A172 (cell line): ENCODE measurements at places on chromosomes 6 and 20. TPM values are rescaled to one million over a fixed set of nuclear protein-coding genes. Genes with fewer than 3 reads are reported as not detected.

OLIG3 gene
- not detected in 2 replicates for total RNA-seq

- no peak for DNase-seq
Measured at GRCh38 chr6:65943051-65943450, 236.0 kb upstream of the EYS start.

DNA sequence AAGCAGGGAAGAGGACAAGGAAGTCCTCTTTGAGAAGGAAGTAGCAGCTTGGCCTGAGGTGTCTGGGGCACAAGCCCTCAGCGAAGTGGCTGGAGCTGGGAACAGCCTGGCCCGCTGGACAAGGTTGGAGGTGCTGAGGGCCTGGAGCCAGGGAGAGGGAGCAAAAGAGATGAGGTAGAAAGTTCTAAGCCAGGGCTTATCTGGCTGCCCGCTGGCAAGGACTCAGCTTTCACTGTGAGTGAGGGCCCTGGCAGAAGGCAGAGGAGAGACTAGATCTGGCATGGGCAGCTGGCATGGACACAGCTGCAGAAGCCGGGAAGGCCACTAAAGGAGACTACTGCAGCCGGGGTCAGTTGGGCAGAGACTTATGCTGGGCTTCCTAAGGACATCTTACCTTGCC lies 21.8 kb upstream of the PCMTD2 start:
- DNase-seq: no peak

BCKDHB gene
- total RNA-seq: 10.7 and 14.2 TPM in 2 replicates

DNA sequence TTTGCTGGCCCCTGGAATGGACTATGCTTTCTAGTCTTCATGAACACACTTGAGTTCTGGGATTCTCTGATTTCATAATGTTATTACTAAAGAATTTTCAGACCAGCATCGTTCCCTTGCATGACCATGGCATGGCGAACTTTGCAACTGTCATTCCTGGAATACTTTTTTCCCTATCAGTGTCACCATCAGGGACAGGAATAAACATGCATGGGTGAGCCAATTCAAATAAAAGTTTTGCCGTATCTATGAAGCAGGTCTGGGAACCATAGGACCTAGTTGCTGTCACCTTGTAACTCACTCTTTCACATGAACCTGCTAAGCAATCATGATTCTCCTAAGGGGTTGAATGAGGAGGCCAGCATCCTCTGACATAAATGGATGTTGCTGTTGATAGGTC lies 68.2 kb upstream of the AGPAT4 start:
- DNase-seq: no peak

PACSIN1 gene
- 0.31 TPM in 1 of 2 replicates, not detected in the other for total RNA-seq

- no peak for DNase-seq
Measured at GRCh38 chr6:33853736-33854135, 49.9 kb upstream of the MLN start.

DNA sequence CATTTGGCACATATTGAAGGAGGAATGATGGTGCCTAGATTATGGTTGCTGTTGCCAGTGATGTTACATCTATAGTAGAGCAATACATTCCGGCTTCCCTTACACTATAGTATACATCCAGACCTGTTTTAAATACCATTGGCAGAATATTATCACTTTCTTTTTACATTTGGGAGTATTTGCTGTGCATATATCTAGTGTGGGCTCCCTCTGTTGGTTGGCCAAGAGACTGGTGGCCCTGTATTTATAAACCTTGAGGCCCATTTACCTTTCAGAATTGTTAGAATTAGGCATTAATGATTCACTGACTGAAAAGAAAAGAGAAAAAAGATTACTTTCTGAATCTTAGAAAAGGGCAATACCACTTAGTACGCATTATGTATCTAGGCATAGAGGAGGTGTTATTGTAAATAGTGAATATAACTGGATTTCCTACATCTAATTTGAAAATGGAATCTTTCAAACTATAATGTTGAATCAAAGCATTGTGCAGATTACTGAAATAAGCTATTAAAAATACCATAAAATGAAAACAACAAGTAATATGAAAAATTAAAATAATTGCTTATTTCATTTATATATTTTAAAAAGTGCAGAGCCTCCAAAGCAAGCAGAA lies 628.8 kb upstream of the MAN1A1 start:
- DNase-seq: peak; percentile 10

DNA sequence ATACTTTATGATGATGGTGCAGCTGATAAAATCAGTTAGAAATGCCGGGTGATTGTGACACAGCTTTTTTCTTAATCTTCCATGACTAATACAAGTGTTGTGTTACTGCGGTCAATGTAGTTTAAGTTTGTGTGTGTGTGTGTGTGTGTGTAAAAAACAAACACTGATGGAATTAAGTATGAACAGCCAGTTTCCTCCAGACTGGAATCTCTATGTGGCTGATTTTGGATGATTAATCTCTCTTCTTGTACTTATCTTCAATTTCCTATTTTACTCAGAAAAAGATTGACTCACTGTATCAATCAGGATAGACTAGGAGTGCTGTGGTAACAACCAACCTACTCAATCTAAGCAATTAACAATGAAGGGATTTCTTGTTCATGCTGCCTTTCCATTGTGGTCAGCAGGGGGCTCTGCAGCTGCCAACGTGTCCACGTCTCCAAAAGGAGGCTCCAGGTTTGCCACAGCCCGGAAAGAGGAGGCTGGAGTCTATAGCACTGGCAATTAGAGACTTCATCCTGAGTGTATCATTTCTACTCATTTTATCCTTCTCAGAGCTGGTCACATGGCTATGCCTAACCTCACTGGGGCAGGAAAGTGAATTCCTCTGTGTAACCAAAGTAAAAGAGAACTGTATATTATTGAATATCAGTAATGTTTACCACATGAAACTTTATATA lies 107.7 kb downstream of the CD109 start:
- peak; percentile 73 for DNase-seq

BFSP1 gene
- total RNA-seq: 8.3 and 9.7 TPM in 2 replicates

GRCh38 chr6:57262901-57263694 lies 41.0 kb upstream of the RAB23 start:
- DNase-seq: peak; percentile 72

- no peak for DNase-seq
Measured at GRCh38 chr6:35401514-35401913, 50.6 kb upstream of the FANCE start.
